Right lobe of liver (tissue), 6 donors: ENCODE measurements at places on chromosomes 6 and 20. TPM values are rescaled to one million over a fixed set of nuclear protein-coding genes. Genes with fewer than 3 reads are reported as not detected.
A peak's percentile ranks its signal among the peaks of the same experiment; 100 is the strongest.

DNA sequence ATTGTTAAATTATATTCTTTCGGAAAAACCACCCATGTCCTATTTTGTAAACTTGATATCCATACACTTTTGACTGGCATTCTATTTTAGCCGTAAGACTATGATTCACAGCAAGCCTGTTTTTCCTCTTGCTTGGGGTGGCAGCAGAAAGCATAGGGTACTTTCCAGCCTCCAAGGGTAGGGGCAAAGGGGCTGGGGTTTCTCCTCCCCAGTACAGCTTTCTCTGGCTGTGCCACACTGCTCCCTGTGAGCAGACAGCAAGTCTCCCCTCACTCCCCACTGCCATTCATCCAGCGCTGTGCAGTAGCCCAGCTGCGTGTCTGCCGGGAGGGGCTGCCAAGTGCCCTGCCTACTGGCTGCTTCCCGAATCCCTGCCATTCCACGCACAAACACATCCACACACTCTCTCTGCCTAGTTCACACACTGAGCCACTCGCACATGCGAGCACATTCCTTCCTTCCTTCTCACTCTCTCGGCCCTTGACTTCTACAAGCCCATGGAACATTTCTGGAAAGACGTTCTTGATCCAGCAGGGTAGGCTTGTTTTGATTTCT lies 2.1 kb upstream of the ESR1 start:
- no peak for DNase-seq

DNA sequence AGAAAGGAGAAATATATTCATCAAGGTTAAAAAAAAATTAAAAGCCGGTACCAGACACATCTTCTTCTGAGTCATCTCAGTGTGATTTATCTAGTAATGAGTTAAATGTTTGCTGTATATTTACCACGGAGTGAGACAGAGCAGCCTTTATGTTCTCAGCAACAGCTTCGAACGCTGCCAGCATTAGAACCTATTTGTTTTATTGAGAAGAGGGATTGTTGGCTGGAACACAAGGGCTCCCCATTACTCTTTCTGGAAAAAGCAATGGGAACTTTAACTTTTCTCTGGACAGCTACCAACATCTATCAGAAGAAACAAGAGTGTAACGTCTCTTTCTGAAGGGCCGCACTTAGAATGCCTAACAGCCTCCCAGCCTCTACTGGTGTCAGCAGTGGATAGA lies 105.3 kb upstream of the TAB2 start:
- DNase-seq: no peak

- DNase-seq: no peak
Measured at GRCh38 chr6:157693867-157694266, 129.2 kb upstream of the SNX9 start.

- DNase-seq: no peak
Measured at GRCh38 chr20:23200914-23201313, 114.8 kb upstream of the CD93 start.

DNA sequence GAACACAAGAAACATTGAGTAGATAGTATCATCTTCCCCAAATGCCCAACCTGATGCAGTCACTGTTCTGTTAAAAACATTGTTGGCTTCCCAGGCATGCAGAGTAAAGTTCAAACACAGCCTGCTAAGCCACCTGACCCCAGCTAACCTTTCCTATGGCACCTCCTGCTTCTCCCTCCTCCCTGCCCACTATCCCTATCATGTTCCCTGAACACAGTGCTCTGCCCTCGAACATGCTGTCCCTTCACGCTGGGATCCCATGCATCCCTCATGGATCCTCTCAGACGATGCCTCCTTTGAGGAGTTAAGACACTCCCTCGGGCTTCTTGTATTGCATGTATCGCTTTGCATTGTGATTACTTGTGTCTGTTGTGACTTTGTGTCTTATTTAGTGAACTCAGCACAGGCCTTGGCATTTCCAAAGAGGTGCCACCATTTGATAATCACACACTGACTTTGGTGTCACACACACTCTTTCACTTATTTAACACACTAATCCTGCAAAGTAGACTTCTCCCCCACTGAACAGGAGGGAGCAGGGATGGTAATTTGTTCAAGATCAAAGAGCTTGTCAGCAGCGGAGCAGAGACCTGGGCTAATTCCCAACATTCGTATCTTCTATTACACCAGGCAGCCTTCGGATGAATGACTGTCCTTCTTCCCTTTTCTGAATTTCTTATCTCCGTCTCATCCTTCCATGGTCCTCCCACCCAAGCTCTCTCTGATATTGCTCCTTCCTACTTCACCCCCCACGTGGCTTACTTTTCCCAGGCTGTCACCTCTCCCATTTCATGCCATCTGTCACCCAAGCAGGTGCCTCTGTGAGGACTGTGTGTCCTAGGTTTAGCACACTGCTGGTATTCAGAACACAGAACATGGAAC lies 28.3 kb upstream of the SMIM29 start:
- no peak for DNase-seq

DNA sequence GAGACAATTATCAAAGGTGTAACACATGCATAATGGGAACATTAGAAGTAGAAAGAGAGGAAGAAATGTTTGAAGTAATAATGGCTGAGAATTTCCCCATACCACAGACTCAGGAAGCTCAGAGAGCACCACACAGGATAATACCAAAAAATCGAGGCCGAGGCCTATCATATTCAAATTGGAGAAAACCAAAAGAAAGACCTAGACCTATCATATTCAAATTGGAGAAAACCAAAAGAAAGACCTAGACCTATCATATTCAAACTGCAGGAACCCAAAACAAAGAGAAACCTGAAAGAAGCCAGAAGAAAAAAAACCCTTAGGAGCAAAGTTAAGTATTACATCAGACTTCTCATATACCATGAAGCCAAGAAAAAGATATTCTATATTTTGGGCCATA lies 18.0 kb downstream of the NINL start:
- DNase-seq: no peak

- DNase-seq: no peak
Measured at GRCh38 chr6:147211349-147211748, 7.1 kb downstream of the STXBP5 start.

DNA sequence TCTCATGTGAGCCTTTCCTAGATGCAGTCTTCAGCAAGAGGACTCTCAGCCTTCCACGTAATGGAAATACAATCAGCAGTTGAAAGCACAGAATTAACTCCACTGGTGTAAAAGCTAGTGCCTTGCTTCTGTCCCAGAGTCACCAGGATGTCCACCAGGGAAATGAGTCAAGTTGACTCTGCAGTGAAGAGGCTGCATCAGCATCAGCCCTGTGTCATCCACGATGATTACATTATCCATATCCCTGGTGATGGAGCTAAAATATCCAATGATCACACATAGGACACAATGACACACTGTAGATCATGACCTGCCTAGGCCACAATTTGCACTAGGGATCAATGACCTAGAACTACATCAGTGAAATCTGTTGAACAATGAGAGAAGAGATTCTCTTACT lies 262.4 kb downstream of the ERMARD start:
- DNase-seq: no peak

GRCh38 chr6:73418081-73418741 lies 23.6 kb downstream of the DDX43 start:
- DNase-seq: no peak

DNA sequence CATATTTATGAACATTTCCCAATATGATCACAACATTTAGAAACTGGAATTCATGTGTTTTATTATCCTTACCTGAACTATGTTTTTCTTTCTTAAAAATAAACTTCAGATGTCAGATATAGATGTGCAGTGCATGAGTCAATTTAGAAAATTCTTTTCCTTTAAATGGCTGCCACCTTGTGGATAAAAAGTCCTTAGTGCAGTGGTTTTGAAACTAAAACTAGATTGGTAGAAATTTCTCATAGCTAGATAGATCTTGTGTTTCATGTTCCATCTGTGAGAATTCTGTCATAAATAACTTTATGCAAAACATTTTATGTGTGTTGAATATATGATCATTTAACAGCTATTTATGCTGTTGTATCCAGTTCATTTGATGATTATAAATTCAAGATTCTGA lies 134.9 kb downstream of the KLHL32 start:
- DNase-seq: no peak

- DNase-seq: no peak
Measured at GRCh38 chr20:53598140-53599043, 4.8 kb upstream of the ZNF217 start.

DNA sequence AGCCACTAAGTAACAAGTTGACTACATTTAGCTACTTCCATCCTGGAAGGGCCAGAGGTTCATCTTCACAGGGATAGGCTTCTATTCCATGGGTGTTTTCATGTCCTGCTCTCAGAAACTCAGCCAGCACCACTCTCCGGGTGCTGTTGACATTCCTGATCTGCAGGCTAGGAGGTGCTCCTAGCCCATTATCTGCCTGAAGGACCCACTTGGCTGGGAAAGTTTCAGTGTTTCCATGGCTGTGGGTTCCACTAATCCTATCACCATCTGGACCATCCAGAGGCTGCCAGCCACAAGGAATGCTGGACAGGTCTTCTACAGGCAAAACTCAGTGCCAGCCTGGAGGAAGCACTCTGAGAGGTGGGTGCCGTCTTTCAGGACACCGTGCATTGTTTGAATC lies 45.2 kb downstream of the HLA-G start:
- no peak for DNase-seq

DNA sequence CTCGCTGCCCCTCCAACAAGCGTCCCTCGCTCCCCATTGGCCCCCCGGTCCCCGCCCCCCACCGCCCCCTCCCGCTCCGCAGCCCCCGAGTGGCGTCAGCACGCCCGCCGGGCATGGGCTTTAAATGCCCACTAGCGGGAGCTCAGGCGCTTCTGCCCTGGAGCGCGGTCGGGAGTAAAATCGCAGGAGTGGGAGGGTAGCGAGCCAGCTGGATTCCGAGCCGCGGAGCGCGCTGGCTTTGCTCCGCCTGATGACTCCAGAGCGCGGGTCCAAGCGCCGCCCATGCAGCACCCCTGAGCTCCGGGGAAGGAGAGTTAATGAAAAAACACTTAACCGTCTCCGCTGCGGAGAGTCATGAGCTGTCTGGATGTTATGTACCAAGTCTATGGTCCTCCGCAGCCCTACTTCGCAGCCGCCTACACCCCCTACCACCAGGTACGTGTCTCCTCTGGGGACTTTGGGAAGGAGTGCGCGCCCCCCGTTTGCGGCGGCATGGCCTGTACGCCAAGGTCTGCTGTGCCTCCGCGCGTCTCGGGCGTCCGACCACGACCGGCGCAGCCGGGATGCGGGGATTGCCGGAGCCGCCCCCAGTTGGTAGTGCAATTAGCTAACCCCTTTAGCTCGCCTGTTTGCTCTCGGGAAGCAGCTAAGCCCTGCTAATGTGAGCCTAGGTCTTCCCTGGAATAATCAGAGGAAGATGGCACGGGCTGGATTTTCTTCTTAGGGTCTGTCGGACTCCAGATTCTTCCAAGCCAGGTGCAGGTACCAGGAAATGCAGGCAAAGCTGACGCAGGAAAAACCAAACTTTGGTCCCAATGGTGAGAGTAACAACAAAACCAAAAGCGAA lies at the start of gene VGLL2:
Gene VGLL2, plus strand, starts transcription at position 149 of the 847 bp plus-strand sequence. Its CDS starts 206 bp downstream, at position 355.
- peak; percentile 57 for DNase-seq

DNA sequence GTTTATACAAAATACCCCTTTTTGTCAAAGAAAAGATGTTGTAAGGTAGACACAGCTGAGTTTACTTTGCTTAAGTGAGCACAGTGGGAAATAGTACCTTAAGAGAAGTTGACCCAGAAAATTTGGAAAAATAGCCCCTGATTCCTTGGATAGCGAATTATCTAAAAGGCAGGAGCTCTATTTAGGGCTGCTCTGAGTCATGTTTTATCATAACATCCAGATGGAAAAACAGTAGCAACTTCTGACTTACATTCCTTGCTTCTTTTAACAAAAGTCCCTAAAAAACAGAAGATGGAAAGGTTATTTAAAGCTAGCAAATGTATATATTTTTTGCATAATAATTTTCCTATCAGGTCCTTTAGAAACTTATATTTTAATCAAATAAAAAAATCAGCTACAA lies 59.0 kb downstream of the THEMIS start:
- no peak for DNase-seq

GRCh38 chr6:13718123-13718458 lies 6.5 kb upstream of the RANBP9 start:
- DNase-seq: no peak

PRDM13 gene
- total RNA-seq: not detected

KHDRBS2 gene
- total RNA-seq: not detected

MED20 gene
- total RNA-seq: 10.8 TPM

BACH2 gene
- total RNA-seq: 2.6 TPM

DDRGK1 gene
- 76.1 TPM for total RNA-seq

ISM1 gene
- 3.7 TPM for total RNA-seq

SLC17A2 gene
- total RNA-seq: 34.0 TPM

BPIFB2 gene
- 0.12 TPM for total RNA-seq

GMPR gene
- total RNA-seq: 6.5 TPM

PXDC1 gene
- 50.5 TPM for total RNA-seq

DEFB132 gene
- total RNA-seq: not detected

ALDH5A1 gene
- 52.6 TPM for total RNA-seq

TMEM244 gene
- not detected for total RNA-seq
